Activated CD8-positive, alpha-beta T cell treated with anti-CD3 and anti-CD28 coated beads for 36 hours (primary cell): ENCODE measurements at places on chromosomes 13 and 19. TPM values are rescaled to one million over a fixed set of nuclear protein-coding genes. Genes with fewer than 3 reads are reported as not detected.

CELF5 gene
- 0.20 TPM for total RNA-seq

CGB5 gene
- not detected for total RNA-seq

PNMA8A gene
- total RNA-seq: not detected

PDE4A gene
- 25.5 TPM for total RNA-seq

SPART gene
- 16.0 TPM for total RNA-seq

ATP4A gene
- not detected for total RNA-seq

ZNF626 gene
- 11.1 TPM for total RNA-seq

ZFR2 gene
- total RNA-seq: not detected

PTH2 gene
- total RNA-seq: not detected

KLK14 gene
- total RNA-seq: 0.32 TPM

BEST2 gene
- not detected for total RNA-seq

ODAD3 gene
- 0.70 TPM for total RNA-seq

ARHGEF7 gene
- 71.2 TPM for total RNA-seq

GATAD2A gene
- total RNA-seq: 132 TPM

ABCA7 gene
- 14.0 TPM for total RNA-seq

CEACAM1 gene
- 5.2 TPM for total RNA-seq

KLK15 gene
- not detected for total RNA-seq

PLIN4 gene
- total RNA-seq: not detected

CHERP gene
- total RNA-seq: 59.6 TPM

ONECUT3 gene
- not detected for total RNA-seq

MYH14 gene
- not detected for total RNA-seq
